ENCODE measurements at places on chromosomes 2 and 18.
A peak's percentile ranks its signal among the peaks of the same experiment; 100 is the strongest.

- DNase-seq = no peak
Observed at GRCh38 chr2:7984693-7985353, 697.0 kb upstream of the ID2 start.

DNA sequence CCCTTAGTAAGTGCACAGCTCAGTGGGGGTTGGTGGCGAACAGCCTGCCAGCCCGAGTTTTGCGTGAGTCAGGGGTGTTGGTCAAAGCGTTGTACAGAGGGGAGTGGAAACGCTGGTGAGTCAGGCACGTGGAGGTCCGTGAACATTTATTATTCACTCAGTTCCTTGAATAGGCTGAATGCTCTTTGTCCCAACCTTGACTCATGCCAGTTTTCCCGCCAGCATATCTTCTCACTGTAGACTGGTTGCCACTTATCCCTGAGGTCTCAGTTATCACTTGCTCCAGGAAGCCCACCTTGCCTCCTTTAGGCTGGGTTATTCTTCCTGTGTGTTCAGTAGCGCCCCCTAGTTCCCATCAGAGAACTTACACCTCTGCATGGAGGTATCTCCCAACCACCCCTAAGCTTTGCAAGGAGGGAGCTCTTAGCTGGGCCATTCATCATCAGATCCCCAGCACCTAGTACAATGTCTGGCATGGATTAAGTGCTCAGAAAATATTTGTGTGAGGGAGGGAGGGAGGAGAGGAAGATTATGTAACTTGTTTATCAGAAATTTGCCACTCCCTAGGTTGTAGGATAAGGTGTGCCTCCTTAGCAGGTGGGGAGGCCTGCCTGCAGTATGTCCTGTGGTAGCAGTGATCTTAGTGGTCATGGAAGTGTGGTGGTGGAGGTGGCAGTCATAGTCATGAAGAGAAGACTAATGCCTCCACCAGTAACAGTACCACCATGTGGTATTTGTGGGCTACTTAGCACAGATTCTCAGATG, 72.1 kb downstream of the CABLES1 start:
- no peak for DNase-seq

- DNase-seq = no peak
Observed at GRCh38 chr2:853203-853870, 97.3 kb upstream of the SNTG2 start.

DNA sequence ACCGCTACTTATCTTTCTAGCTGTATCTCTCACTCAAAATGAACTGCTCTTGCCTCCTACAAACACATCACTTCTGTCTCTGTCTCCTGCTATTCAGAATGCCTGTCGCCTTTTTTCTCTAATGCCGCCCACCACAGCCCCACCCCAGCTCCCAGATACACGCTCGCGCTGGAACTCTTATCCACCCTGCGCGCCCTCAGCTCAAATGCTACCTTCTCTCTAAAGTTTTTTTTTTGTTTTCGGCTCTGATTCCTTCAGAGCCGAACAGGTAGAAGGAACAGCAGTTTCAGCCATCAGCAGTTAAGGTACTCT, 3.9 kb upstream of the SOS1 start:
- no peak for DNase-seq

- DNase-seq = no peak
Observed at GRCh38 chr18:32373995-32374394, 96.7 kb downstream of the GAREM1 start.

DNA sequence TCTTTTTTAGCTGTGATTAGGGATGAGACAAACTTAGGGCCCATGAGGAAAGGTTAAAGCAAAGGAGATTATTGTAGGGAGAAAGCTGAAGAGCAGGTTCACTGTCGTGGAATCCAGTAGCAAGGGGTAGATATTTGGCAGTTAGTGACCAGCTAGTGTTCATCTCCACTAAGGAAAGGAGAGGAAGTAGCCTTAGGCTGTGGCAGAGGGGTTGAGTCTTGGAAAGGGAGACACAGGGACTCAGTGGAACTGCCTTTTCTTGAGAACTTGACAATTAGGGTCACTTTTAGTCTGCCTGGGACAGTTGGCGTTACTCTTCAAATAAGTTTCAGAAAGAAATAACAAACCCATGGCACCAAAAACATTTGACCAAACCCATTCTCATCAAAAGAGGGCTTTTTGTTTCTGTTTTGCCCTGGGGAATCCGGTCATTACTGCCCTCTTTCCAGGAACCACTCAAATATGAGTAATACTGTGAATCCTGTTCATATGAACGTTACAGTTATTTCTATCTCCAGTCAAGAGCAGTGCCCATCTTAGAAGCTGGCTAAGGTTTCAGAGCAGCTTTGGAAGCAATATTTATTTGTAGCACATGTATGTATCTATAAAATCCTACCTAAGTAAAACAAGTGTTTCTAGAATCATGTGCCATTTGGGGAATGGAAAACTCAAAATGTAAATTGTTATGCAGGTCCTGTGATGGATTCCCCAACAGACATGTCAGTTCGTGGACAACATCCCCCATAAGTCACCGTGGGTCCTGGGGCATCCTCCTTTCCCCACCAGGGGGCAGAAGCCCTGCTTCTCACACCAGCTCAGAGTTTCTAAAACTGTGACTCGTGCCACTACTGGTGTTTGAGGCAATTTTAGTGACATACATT, 77.3 kb upstream of the PHLPP1 start:
- peak; percentile 18 for DNase-seq

GRCh38 chr2:88071365-88071764, 3.7 kb downstream of the SMYD1 start:
- no peak for DNase-seq

DNA sequence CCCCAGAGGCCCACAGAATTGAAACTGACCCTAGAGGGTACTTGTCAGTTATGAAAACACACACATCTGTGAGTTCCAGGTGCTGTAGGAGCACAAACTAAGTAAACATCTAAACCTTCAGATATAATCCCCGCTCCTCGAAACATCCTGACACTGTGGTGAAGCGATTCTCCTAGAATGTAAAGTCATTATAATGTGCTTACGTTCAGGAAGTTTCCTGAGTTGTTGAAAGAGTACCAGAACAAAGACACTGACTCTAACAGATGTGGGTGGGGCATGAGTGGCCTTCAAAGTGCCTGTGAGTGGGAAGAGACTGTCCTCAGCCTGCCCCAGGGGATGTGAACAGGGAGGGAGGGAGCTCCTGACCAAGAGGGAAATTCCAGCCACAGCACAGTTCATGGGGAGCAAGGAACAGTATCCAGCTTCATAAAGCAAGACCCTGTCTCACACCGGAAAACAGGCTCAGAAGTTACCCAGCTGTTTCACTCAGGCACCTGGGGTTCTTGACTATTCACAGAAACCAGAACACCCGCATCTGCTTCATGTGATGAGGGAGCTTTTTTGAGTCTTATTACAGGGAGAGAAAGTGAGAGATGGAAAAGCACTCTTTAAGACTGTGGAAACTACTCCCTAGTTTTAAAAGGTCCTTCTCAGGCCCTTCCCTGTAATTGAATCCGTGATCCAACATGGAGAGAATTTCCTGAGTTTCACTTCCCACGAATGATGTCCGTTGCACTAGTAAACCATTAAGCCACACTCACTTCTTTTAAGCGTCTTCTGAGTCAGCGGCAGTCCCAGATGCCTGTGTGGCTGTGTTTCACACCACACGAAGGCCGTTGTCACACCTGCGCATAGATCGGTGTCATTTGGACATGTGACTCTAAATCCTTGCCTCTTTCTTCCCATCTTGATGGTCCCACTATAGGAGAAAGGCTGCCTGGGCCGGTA, 88.6 kb upstream of the EML6 start:
- DNase-seq = no peak

GRCh38 chr2:188573453-188573852, 281.8 kb downstream of the GULP1 start:
- DNase-seq = no peak

GRCh38 chr2:174518395-174518794, 31.6 kb upstream of the GPR155 start:
- DNase-seq = no peak

- DNase-seq = no peak
Observed at GRCh38 chr2:240585681-240586197, 795 bp upstream of the CAPN10 start.

DNA sequence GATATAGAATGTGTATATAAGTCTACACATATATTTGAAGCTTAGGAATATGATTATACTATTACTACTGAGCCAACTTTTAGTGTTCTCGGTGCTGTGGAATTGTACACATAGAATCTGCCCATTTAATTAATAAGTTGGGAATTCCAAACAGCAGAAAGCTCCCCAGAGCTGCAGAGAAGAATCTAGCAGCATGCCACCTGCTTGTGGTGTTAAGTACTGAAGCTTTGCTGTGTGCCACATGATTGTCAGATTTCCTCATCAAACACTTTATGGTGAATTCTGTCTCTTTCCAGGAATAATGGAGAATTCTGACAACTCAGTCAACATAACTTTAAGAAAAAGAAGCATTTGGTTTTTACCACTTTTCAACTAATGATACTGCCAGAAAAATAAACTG, 117.8 kb downstream of the WDSUB1 start:
- DNase-seq = no peak

- DNase-seq = no peak
Observed at GRCh38 chr2:98455494-98455976, 10.9 kb downstream of the INPP4A start.

GRCh38 chr18:1102848-1103247, 198.2 kb downstream of the ADCYAP1 start:
- DNase-seq = no peak

DNA sequence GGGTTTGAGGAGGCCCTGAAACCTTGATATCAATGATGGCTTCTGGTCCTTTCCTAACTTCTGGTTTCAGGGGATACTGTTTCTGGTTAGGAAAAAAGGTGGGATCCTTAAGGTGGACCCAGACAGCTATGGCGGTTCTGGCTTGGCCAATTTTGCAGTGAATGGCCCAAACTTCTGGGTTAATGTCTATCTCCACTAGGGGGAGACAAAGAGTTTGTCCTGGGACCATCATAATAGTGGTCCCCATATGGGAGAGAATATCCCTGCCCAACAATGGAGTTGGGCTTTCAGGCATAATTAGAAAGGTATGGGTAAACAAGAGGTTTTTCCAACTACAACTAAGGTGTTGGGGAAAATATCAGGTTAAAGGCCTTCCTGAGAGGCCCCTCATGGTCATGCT, 273.5 kb downstream of the CALCRL start:
- DNase-seq = no peak

GRCh38 chr2:209942936-209943605, 59.4 kb upstream of the RPE start:
- DNase-seq = no peak

GRCh38 chr2:119414894-119415293, 16.8 kb upstream of the TMEM37 start:
- DNase-seq = no peak

DNA sequence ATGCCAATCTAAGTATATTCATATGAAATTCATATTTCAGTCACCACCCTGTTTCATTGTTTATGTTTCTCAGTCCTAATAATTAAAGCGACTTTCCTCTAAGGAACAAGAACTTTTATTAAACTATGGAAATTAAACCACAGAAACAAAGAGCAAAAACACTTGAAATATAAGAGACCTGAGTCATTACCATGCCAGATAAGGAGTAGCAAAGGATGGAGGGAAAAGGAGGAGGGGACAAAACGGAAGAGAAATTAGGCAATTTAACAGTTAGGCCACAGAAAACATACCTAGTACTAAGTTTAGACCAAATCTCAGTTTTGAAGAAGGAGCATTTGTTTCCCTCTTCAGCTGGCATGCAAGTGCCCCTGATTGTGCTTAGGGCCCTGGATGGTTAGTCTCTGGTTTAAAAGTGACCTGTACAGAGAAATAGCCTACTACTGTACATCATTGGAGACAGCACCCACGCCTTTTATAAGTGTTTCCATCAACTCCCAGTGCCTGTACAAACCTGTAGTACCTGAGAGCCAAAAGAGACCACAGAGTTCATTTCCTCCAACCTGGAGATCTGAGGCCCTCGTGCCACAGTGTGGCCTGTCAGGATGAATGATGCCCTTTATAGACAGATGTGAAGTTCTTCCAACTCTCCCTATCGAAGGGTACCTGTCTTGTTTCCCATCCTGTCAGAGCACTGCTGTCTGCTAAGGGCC, 74.5 kb downstream of the SPATS2L start:
- DNase-seq = no peak

DNA sequence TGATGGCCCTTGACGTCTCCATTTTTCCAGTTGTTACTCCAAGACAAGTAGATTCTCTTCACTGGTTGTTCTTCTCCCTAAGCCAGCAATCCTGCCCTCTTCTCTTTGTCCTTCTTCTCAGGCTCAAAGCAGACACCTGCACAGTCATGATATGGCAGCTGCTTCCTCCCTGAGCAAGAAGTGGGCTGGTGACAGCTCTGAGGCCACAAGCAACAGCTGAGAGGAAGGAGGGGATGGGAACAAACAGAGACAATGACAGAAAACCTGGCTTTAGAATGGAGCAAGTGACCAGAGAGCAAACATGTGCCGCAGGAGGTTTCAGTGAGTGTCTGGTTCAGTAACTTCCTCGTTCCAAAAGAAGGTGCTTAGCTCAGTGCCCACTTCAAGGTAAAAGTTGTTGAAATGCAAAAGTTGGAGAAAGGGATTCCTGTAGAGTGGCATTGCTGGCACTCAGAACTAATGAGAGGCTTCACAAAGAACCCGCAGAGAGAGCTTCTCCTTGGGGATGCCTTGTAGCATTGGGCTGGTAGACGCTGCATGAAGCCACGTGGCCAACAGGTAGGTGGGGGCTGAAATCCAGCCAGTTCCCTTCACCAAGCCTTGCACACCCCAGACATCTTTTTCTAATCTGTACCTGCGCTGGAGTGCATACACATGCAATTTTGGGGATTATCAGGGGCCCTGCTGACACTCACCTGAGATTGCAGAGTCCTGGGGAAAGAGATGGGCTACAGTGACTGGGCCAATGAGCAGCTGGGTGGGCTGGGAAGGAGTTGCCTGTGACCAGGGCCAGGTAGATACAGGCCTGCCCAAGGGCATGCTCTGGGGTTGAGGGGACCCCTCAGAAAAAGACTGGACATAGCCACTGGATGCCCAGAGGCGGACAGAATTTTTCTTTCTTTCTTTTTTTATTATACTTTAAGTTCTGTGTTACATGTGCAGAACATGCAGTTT, 153.3 kb upstream of the RAB12 start:
- no peak for DNase-seq
